DMS 273 treated with DMSO at 0.1 percent for 48 hours (cell line): ENCODE measurements at places on chromosomes 13 and 19.

DNA sequence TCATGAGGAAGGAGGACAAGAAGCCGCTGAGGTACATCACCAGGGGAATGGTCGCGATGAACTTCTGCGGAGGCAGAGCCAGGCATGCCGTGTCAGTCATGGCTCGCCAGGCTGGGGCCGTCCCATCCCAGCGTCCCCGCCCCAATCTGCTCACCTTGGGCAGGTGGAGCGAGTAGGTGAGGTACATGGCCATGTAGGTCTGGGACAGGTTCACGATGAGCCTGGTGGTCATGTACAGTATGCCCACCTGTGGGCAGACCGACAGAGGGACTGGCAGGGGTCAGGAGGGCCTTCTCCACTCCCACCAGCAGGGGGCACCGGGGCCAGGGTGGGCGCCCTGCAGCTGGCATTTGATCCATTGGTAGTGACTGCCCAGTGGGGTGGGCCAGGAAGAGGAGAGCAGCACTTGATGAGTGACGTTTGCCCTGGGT, 8.3 kb downstream of the TEKTIP1 start:
- DNase-seq = no peak

DNA sequence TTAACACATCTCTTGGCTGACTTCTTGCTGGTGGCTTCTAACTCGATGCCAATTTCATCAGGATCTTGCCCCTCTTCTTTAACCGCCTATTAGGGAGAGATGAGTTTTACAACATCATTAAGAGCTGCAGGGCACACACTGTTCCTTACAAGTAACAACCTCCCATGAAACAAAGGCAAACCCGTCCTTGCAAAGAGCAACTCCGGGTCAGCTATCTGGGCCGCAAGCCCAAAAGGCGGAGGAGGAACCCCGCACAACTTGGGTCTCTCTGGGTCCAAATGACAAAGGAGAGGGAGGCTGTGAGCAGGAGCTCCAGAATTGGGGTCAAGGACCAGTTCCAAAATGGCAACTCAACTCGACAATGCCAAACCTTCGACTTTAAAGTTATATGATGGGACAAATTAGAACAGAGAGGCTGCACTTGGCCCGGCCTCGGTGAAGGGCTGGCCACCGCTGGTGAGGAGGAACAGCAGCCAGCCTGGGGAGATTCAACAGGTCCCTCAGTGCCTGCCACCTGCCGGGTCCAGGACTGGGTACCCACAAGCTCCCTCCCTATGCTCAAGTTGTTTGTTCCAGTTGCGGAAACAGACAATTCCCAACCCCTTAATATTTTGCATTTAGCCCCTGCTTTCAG, 1.1 kb downstream of the SAFB2 start:
- DNase-seq = no peak

GRCh38 chr13:46605076-46605824, 52.3 kb downstream of the LRCH1 start:
- no peak for DNase-seq

- no peak for DNase-seq
Observed at GRCh38 chr13:104577071-104577815, 1511.0 kb upstream of the SLC10A2 start.

- DNase-seq = no peak
Observed at GRCh38 chr19:1744822-1745563, 8.3 kb upstream of the ONECUT3 start.

DNA sequence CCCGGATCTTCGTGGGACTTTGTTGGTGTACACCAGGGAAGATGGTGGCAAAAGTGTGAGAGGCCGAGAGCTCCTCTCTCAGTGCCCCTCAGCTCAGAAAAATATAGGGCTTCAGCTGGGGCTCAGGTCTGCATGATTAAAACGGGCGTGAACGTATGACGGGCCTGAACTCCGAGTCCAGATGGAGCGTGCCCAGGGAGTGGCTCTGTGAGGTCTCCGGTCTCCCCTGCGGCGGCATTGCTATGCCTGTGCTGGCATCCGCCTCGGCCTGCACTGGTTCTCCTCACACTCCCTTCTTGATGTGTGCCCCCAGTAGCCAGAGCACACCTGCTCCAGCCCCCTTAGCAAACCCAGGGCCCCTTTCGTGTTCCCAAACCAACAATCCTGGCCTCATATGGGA, 82.0 kb downstream of the TEX29 start:
- no peak for DNase-seq

DNA sequence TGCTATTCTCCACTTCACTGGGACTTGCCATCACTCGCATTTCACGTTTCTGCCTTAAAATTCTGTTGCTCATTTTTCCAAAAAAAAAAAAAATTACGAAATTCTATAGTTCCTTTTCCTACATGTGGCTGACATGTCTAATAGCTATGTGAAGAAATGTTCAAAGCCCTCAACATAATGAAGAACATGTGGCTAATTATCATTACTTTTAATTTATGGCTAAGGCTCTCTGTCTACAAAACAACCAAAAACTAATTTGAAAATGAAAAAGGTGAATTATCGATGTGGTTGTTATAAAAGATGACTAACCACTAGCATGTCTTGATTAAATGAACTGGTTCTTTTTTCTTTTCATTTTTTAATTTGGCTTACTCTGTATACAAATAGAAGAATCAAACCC, 940.0 kb downstream of the EFNB2 start:
- DNase-seq = no peak

- no peak for DNase-seq
Observed at GRCh38 chr13:107069108-107069776, 501.3 kb upstream of the ARGLU1 start.

- no peak for DNase-seq
Observed at GRCh38 chr13:75660694-75661093, 24.6 kb downstream of the LMO7 start.

- DNase-seq = no peak
Observed at GRCh38 chr19:4454747-4455718, 2.6 kb downstream of the UBXN6 start.

GRCh38 chr19:17468302-17469091, 1.8 kb upstream of the SLC27A1 start:
- DNase-seq = no peak

GRCh38 chr19:55441692-55442321, 1.3 kb downstream of the SHISA7 start:
- DNase-seq = no peak

DNA sequence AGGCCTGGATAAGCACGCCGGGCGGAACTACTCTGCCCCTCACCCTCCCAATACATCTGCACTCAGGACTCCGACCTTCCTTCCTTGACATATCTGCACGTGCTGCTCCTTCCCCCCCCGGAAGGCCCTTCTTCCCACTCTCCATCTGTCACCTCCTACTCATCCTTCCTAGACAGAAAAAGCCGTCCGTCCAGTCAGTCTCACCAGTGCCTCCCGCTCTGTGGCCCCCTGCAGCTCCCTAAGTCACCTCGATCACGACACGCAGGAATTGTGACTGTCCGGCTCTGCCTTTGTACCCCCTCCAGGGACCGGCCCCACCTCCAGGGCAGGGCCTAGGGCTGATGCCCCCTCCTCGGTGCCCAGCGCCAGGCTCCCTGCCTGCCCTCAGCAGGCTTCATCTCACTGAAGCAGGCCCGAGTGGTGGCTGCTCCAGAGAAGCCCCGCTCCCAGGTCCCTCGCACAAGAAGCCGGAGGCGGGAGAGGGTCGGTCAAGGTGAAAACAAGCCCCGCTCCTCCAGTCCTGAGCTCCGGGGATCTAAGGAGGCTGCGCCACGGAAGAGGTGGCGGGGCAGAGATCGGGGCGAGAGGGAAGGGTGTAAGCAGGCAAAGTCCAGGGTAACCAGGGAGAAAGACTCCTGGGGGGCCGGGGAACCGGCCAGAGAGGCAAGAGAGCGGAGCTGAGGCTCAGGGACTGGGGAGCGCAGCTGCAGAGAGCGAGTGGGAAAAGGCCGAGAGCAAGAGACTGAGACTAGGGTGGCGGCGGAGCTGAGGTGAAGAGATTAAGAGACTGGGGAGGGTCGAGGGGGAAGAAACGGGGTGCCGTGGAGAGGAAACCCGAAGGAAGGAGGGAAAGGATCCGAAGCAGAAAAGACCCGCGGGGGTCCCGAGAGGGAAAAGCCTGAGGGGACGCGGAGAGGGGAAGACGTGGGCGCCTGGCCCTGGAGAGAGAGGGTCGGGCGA, 1.1 kb downstream of the PPP6R1 start:
- DNase-seq = no peak

- DNase-seq = no peak
Observed at GRCh38 chr13:63107179-63107943, 1691.7 kb upstream of the PCDH20 start.

GRCh38 chr13:23806874-23807526, 82.2 kb downstream of the MIPEP start:
- DNase-seq = no peak

- no peak for DNase-seq
Observed at GRCh38 chr13:48315969-48316650, 12.6 kb downstream of the RB1 start.

DNA sequence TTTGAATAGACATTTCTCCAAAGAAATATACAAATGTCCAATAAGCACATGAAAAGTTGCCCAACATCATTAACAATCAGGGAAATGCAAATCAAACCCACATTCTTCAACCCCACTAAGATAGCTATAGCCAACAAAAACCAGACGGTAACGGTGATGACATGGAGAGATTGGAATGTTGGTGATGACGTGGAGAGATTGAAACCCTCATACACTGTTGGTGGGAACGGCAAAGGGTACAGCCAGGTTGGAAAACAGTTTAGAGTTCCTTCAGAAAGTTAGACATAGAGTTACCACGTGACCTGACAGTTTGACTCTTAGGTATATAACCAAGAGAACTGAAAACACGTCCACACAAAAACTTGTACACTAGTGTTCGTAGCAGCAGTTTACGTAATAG, 48.1 kb downstream of the TNFRSF19 start:
- DNase-seq = no peak

DNA sequence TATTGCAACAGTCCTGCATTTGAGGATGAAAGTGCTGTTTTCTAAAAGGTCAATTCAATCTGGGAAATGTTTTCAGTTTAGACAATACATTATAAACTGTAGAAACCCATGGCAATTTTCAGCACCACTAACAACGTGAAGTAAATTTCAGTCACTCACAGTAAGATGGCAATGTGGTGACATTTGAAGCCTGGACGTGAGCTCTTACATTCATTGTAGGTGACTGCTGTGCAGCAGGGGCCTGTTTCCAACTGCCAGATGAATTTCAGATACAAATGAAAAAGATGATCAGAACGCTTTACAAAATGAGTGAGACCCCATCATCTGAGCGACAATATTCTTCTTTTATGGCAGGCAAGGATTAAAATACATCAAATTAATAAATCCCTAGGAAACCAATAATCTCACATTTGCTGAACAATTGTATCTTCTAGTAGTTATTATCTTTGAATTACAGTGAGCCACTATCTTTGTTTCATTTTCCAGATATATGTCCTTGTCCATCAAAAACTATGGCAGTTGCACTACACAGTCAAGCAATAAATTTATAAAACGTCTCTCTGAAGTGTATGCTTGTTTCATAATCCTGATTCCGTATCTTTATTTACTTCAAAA, 1816.8 kb downstream of the OLFM4 start:
- DNase-seq = no peak

GRCh38 chr13:94313926-94314325, 165.6 kb downstream of the DCT start:
- no peak for DNase-seq

DNA sequence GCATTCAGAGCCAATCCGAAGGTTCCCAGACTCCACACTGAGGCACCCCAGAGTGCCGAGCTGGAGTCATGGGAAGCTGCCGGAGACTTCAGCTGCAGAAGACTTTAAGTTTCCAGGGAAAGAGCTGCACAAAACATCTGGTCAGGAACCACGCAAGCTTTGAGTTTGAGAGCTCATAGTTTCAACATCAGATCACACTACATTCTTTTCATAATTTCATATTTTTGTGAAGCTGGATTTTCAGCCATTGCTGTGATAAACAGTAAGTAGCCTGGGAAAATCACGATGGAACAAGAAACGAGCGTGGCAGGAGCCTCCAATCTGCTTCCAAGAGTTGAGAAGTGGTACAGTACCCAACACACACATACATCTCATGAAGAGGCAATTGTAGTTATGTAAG, 25.5 kb upstream of the ATP12A start:
- DNase-seq = no peak

DNA sequence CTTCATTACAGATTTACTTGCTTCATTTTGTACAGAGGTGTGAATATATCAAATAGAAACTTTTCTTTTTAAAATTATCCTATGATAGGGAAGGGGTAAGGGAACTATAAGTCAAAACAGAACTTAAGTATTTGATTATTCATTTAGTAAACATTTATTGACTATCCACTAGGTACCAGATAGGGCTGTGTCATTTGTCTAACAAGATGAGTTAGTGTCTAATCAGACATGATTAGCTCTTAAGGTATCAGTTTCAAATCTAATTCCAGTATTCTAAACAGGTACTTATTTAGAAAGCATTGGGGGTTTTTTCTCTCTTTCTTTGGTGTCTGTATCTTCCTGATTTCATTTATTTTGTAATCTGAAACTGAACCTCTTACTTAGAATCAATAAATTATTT, 32.2 kb downstream of the CDADC1 start:
- no peak for DNase-seq

DNA sequence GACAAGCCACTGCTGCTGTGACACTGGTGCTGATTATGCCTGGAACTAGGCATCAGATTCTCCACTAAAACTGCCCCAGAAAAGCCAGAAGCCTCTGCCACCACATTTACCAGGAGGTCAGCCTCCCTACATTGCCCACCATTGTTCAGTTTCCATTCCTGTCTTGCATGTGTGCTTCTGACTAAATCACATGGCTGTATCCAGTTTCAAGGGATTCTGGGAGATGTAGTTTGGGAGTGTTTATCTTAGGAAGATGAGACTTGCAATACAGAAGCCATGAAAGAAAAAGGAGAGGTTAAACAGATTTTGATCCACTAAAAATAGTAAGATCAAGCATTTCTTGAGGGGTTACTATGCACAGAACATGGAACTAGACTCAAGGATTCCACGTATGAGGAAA, 40.7 kb upstream of the SERPINE3 start:
- DNase-seq = no peak

GRCh38 chr19:46610851-46611770, 10.0 kb downstream of the CALM3 start:
- DNase-seq = no peak

DNA sequence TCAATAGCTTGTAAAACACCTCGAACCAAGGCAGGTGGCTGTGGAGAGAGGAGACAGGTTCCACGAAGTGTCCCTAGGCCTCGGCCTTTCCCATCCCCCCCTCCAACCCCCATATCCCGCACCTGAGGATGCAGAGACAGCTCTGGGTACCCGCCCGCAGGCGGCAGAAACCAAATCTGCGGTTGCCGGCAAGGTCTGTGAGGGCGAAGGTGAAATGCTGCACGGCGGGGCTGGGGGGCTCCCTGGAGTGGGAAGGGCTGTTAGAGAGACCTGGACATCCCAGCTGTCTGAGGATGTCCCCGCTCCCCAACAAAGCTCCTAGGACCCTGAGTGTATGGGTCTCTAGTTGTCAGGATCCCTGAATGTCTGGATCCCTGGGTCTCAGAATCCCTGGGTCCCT, 2.8 kb downstream of the DENND1C start:
- no peak for DNase-seq

DNA sequence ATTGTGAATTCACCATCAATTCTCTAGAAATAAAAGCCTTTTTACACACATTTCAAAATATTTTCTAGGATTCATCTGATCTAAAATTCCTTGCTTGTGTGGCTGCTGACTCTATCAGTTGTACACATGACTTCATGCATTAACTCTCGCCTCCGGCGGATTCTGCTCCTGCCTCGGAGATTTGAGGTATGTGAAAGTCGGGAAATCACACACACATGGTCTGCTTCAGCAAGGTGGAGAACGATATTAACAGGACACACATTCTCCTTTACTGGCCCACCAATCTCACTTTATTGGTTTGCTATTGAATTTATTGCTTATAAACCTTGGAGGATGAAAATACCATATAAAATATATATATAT, 855.7 kb downstream of the SLITRK5 start:
- DNase-seq = no peak

GRCh38 chr13:112207129-112207528, 140.2 kb downstream of the SOX1 start:
- no peak for DNase-seq
